NCI-H345 (cell line): ENCODE measurements at places on chromosomes 5 and 9.

DNA sequence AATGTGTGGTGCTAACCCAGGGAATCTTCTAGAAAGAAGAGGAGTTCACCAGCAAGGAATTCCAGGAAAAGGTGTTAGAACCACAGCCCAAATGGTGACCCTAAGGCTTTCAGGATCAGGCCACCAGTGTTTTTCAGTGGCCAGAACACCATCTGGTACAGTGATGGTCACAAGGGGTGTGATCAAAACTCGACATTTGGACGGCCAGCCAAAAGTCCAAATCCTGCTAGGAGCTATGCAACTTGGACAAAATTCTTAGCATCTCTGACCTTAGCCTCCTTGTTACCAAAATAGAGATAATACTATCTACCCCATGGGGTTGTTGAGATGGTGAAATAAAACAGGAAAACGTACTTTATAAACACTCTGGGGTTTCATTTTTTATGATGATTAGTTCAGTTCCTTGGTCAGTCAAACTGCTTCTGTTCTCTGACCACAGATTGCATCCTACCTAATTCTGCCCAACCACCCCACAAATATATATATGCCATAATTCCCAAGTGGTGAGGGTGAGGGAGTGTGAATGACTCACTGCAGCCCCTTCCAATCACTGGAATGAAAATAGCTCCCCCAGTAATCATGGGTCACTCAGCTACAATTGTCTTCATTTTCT, 210.3 kb downstream of the CDK5RAP2 start:
- DNase-seq: no peak

- DNase-seq: no peak
Observed at GRCh38 chr5:181133610-181134231, 2.8 kb upstream of the OR2V1 start.

DNA sequence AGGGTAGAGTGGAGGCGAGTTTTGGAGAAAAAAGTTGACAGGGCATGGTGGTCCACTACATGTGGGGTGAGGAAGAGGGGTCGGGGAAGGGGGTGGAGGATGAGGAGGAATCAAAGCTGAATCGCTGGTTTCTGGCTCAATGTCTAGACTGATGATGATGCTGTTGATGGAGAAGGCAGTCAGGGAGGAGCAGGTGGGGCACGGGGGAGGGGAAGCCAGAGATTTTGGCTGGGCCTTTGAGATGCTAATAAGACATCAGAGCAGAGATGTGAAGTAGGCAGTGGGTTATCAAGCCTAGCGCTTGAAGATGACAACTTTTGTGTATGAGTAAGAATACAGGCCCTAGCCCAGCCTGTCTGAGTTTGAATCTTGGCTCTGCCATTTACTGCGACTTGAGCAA, 32.4 kb upstream of the TTC23L start:
- no peak for DNase-seq

DNA sequence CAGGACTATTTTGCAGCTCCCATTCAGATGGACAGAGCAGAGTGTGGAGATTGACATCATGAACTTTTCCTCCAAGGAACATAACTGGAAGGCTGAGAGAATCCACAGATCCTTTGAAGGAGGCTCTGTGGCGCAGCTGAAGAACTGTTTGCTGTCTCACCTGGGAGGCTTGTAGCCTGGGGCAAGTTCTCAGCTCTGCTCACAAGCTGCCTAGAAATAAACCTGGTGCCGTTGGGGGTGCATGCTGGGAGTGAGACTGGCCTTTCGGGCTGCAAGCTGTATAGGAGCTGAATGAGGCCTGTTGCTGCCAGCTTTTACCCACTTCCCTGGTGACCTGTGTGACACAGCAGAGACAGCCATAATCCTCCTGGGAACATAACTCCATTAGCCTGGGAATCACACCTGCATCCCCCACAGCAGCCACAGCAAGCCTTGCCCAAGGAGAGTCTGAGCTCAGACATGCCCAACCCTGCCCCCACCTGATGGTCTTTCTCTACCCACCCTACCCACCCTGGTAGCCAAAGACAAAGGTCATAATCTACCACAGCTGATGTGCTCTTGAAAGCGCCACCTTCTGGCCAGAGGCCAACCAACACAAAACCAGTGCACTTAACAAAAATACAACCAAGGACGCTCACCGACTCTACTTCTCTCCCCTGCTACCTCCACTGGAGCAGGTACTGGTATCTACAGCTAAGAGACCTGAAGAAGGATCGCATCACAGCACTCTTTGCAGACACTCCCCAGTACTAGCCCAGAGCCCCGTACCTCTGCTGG, 205.1 kb upstream of the MRPS30 start:
- no peak for DNase-seq

DNA sequence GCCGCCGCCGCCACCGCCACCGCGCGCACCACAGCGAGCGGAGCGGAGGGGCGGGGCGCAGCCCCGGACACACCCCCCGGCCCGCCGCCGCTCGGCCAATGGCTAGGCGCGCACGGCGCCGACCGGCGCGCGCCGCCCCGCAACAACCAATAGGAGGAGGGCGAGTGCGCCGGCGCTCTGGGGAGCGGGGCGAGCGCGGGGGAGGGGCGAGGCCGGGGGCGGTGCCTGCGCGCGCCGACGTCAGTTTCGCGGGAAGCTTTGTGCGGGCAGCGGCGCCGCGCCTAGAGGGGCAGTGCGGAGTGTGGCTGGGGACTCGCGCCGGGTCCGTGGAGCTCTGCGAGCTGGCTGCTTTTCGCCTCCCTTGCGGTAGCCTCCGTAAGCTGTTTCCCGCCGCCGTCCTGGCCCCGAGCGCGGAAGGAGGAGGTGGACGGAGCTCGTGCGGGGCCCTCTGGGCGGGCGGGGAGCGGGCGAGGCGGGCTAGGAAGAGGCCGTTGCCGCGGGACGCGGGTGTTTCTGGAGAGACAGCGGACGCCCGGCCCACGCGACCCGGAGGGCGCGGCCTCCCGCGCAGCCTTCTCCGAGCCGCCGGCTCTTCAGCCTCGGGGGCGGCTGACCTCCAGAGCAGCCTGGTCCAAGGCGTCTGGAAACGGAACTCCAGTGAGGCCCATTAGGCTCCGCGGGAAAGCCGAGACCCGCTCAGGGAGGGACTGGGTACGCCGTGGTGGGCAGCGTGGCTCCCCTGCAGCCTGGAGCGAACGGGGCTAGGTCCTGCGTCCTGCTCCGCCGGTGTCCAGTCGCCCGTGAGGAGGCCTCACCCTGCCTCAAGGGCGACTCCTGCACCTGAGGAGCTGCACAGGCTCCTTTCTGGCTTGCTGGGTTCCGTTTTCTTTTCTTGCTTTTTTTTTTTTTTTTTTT, at the start of gene ZMYND19:
Gene ZMYND19, minus strand, starts transcription at position 44 of the 915 bp plus-strand sequence. CDS start 249 bp downstream, outside the sequence.
- DNase-seq: peak; percentile 93

- no peak for DNase-seq
Observed at GRCh38 chr5:134139377-134139851, 24.9 kb downstream of the TCF7 start.

DNA sequence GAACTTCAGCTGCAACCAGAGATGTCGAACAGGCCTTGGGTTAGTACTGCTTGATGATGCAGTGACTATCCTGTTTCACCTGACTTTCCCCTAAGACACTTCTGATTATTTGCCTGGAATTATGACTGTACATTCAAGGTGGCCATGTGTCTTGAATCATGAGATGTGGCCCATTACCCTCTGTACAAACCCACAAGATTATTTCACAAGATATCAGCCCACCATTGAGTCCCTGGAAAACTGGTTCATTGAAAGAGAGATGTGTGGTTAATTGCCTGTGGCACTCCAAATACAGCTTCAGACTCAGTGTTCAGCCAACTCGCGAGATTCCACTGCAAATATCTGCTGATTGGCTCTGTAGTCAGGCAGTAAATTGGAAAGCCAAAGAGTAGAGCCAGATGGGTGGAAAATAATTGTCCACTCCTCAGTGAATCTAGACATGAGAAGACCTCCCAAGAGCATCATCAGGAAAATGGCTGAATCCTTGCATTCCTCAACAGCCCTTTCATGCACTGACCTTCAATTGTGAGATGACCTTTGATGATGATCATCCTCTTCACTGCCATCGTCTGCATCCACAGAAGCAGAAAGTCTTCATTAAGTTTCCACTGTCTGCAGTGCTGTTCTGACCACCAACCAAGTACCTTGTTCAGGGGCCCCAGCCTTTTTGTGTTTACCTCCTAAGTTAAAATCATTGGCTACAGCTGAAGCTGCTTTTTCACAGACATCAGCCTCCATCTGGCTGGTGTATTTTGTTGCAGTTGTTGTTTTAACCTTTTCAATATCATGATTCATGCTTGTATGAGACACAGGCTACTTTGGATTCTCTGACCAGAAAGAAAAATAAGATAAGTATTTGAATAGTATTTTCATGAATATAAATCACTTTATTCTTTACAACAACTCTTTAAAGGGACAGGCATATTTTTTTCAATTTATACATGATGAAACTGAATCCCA, 75.2 kb downstream of the ESM1 start:
- DNase-seq: no peak

DNA sequence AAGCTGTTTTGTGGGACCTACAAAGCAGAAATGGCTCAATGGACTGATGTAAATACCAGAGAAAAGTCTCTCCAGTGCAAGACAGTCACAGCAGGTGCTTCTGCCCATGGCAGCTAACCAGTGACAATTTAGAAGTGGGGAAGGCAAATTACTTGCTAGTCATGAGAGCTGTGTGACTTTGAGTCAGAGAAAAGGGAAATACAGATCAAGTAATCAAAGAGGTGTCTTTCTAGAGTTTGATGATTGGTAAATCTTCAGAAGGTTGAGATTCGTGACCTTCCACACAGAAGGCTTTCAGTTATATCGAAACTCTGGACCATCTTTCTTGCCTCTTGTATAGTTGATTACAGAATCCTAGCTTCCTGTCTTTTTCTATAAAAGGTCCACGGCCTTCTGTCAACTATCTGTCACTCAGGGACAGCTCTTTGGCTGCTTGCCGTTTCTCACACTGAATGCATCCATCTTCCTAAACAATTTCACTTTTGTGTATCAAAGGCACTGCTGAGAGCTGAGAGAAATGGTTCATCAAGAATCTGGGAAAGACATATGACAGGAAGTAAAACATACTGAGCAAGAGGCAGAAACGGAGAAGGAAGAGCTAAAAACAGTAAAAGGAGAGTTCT, 993.9 kb upstream of the ACO1 start:
- DNase-seq: peak; percentile 41
